Mucosa of gallbladder (tissue), 1 donor: ENCODE measurements at places on chromosomes 2 and 18. TPM values are rescaled to one million over a fixed set of nuclear protein-coding genes. Genes with fewer than 3 reads are reported as not detected.

GRCh38 chr2:12761104-12761503 is 44.4 kb downstream of the TRIB2 start:
- DNase-seq, result no peak

DNA sequence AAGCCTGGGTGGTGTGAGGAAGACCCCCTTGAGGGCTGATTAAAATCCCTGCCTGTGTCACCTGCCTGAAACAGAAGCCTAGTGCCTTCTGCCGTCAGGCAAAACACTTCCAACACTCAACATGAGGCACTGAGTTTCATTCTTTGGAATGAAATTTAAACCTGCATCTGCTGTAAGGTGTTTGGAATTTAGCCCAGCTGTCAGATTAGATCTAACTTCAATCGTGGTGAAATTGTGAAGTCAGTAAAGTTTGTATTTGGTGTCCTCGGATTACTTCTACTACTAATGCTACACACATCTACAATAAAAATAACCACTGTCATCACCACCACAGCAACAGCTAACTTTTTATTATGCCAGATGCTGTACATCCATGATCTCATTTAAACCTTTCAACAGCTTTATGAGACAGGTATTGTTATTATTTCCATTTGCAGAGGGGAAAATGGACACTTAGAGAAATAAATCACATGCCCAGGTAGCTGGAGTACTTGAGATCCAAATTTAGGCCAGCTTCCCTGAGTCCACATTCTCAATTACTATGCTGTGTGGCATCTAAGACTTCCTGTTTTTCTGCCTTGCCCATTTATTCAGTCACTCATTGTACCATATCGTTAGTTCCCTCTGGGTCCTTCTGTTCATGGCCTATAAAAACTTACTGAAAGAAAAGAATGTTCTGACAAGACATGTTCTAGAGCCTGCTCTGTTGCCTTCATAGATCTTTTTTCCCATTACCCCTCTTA is 98.2 kb upstream of the GCFC2 start:
- no peak for DNase-seq

Gene PLEKHH2
- 20.5 TPM for total RNA-seq

DNA sequence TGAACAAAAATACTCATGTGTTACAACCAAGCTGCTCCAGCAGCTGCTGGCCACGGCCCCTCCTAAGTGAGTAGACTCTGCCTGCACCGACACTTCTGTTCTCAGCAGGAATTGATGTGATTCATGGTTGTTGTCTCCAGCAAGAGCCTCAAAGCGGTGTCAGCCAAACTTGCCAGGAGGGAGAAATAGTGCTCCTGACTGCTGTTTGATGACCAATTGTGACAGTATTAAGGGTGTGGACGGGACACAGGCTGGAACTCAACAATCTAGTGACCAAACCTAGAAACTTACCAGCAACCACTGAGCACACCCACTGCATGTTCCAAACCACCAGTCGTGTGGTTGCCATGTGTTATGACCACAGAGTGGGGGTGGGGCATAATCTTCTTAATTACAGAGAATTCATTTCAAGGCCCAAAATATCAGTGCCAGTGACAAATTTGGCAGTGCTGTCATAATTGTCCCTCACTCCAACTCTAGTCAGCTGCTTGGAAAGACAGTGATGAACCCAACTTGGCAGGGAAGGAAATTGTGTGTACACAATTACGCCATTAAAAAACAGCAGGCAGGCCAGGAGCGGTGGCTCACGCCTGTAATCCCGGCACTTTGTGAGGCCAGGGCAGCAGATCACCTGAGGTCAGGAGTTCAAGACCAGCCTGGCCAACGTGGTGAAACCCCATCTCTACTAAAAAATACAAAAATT is 30.4 kb downstream of the FBLN7 start:
- no peak for DNase-seq

Gene ASAP2
- 44.3 TPM for total RNA-seq

- no peak for DNase-seq
These were observed 65.9 kb downstream of the KCNF1 start for GRCh38 chr2:10977621-10978020.

Gene SERPINB13
- not detected for total RNA-seq

- DNase-seq, result no peak
These were observed 51.2 kb downstream of the SPIRE1 start for GRCh38 chr18:12606592-12607315.

DNA sequence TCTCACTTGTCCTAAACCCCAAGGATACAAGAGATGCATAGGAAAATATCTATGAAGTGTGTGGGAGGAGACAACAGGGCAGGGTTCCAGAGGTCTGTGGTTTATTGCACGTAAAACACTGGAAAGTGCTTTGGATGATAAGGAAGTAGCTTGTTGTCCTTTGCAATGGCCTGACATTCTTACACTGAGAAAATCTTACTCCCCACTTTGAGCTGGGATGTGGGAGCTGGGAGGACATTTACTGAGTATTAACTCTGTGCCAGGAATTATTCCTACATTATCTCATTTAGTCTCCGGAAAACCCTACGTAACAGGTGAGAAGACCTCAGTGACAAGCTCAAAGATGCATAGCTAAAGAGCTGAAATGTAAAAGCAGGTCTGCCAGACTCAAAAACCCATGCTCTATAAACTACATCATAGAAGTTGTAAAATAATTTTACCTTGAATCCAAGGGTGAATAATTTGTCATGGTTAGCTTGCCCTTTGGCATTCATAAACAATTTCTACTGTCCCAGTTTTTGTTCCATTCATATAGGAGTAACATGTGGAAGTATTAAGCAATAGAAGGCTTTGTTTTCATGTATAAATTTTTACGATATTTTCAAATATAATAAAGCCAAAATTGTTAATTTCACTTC is 9.2 kb upstream of the GALNT3 start:
- DNase-seq, result no peak

Gene BCL11A
- total RNA-seq, result 21.3 TPM

Gene PIEZO2
- total RNA-seq, result 1.5 TPM

Gene PID1
- 17.1 TPM for total RNA-seq

DNA sequence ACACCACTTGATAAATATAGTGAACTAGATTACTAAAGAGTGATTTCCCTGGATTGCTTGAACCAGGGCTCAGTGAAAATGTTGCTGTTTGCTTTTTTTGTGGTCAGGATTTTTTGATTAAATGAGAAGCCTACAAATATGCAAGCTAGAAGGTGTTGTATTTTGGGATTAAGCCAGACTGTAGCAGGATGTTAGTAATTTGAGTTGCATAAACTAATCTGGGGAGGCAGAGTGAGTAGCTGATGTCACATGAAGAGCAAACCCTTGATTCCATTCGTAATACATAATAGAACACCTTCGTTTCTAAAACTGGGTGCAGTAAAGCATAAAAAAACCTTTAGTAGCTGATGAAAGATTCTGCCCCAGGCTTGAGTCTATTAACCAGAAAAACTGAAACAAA is 32.0 kb downstream of the NEDD4L start:
- DNase-seq, result no peak

GRCh38 chr18:34913837-34914661 is 127.2 kb upstream of the MAPRE2 start:
- DNase-seq, result no peak

DNA sequence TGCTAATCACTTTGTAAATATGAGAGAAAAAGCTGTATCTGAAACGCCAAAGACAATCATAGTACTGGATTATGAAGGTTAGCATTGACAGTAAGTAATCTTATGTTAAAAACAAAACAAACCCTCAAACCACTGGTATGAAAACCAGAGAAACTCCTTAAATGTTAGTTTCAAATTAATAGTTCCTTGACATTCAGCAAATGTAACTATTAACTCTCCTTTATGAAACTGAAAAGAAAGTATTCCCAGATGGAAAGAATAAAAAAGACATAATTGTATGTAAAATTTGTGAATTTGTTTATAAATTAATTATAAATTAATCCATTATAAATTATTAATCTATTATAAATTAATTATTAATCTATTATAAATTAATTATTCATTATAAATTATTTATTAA is 12.3 kb downstream of the FASTKD1 start:
- no peak for DNase-seq

DNA sequence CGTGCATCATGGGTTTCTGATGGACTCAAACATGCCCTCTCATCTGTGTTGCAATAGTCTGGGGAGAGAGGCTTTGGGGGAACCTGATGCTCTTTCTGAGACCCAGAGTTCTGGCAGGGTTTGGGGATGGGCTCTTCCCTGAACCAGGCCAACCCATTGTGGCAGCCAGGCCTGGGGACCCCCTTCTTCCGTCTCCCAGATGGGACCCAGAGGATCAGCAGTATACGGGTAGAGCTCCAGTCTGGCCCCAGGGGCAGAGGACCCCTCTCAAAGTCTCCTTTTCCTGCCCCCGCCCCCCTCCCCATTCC is 333.7 kb downstream of the DYSF start:
- DNase-seq, result no peak

- DNase-seq, result no peak
These were observed 262.6 kb upstream of the DDX18 start for GRCh38 chr2:117551858-117552257.

DNA sequence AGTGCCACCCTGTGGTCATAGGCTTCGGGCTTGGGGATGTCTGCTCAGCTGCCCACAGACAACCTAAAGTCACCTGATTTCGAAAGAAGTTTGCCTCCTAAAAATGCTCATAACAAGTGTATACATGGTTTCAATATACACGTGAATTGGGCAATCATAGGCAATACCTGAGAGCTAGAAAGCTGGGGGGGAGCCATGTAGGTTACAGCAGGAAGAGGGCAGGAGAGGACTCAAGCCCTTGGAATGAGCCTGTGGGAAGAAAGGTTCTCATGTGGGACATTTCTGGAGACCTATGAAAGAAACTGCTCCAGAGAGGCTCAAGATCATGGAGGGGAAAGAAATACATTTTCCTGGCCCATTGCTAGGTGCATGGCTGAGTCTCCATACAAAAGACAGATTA is 109.7 kb downstream of the ACOXL start:
- no peak for DNase-seq

GRCh38 chr2:131148426-131148825 is 43.3 kb downstream of the PLEKHB2 start:
- no peak for DNase-seq

GRCh38 chr18:35588995-35589394 is 7.5 kb downstream of the GALNT1 start:
- no peak for DNase-seq

GRCh38 chr2:196263181-196263747 is 91.9 kb upstream of the STK17B start:
- peak; percentile 31 for DNase-seq

DNA sequence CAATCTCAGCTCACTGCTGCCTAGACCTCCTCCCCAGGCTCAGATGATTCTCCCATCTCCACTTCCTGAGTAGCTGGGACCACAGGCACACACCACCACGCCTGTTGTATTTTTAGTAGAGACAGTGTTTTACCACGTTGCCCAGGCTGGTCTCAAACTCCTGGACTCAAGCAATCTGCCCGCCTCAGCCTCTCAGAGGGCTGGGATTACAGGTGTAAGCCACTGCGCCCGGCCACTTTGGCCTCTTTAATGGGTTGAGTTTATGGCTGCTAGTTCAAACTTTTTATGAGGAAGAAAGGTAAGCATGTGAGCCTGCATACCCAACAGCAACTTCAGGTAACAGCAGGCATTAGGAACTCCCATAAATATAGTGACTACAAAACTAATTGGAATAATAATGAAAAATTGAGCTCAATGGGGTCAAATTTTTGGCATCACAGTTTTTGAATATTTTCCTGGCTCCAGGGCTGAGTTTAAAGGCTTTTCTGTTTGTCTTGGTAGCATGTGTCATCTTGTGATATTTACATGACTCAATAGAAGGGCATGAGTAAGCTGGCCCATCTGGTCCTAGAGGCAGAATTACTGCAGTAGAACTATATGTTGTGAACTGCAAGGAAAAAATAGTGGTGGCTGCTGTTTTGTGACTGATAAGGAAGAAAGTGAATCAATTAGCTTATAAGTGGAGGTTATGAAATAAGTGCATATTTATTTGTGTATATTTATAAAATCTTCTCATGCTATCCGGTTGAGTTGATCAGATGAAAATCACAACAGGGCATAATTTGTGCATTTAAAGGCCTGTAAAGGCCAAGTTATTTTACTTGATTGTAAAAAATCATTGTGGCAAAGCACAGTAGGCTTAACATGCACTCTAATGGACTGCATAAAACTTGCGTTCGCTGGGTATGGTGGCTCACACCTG is 24.8 kb downstream of the GALM start:
- DNase-seq, result no peak

DNA sequence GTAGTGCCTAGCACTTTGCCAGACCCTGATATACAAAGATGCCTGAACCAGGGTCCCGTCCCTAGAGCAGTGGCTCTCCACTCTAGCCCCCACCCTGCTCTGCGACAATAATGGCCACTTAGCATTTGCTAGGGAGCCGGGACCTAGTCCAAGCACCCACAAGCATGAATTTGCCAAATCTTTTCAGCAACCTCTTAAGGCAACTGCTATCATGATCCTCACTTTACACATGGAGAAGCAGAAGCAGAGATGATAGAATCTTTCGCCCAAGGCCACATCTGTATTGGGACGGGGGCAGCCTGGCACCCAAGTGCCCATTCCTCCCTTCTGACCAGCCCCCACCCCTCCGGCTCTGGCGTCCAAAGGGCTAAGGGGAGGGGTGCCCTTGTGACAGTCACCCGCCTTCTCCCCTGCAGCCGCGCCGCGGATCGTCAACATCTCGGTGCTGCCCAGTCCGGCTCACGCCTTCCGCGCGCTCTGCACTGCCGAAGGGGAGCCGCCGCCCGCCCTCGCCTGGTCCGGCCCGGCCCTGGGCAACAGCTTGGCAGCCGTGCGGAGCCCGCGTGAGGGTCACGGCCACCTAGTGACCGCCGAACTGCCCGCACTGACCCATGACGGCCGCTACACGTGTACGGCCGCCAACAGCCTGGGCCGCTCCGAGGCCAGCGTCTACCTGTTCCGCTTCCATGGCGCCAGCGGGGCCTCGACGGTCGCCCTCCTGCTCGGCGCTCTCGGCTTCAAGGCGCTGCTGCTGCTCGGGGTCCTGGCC is 13.0 kb downstream of the SIGLEC15 start:
- peak; percentile 45 for DNase-seq

Gene GPC1
- 65.7 TPM for total RNA-seq

Gene PAX8
- 3.5 TPM for total RNA-seq

Gene CD226
- total RNA-seq, result 2.9 TPM

Gene AGXT
- 1.6 TPM for total RNA-seq

Gene SP9
- total RNA-seq, result not detected

Gene NETO1
- not detected for total RNA-seq

DNA sequence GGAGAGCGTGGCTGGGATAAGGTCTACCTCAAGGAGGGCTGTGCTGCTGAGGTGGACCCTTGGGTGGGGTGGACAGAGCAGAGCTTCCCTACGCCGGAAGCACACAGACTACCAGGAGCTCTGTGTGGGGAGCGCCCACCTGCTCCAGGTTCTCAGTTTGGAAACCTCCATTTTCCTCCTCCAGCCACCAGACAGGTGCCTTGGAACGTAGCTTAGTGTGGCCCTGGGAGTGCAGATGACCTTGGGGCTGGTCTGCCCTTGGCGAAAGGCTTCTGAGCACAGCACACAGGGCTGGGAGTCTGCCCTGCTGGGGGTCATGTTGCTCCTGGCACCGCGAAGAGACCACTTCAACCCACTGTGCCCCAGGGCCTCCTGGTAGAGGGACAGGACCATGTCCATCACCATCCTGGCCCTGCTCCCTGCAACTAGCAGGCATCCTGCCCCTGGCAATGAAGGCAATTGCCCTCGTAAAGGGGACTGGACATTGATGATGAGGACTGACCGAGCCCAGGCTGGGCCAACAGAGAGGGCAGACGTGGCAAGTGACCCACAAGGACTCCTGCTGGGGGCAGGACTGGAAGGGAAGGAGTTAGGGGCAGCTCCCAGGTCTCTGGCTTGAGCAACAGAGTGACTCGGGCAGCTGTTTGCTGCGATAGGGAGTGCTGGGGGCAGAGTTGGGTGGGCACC is 214.7 kb downstream of the CYP26B1 start:
- peak; percentile 8 for DNase-seq
